ENCODE measurements at places on chromosomes 5 and 9. TPM values are rescaled to one million over a fixed set of nuclear protein-coding genes. Genes with fewer than 3 reads are reported as not detected.

Gene ADCY2
- total RNA-seq: 0.67 TPM

DNA sequence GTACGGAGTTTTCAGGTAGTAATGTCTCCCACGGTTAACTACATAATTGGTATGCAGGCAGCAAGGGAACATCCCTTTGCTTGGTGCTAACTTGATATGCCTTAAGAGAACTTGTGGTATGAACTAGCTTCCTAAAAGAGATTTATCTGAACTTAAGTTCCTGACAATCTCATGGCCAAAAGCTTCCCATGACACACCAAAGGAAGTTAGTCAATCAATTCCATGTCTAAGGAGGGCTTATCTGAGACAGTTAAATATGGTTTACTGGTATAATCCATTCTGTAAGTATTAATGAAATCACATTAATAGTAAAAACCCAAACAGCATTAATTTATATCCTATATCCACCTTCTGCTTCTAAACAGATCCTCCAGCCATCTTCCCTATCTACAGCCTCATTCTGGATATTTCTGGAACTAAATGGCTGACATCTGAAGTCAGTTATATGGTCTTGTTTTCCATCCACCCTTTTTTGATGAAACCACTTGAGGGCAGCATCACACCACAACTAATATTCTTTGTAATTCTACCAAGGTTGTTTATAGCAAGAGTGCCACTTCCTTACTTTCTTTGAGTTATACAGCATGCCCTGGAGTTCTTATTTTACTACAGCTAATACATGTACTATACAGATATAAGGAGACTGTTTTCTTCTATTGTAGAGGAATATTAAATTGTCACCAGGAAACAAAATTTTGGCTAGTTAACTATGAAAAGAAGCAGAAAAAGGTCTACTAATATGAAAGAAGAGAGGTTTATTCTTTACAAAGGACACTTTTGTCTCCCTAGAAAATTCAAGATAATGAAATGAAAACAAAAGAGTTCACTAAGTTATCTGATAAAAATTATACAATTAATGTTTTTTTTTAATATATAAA is 34.7 kb downstream of the SHOC1 start:
- no peak overlapping the region for H3K27ac ChIP-seq
- DNase-seq: peak; percentile 71
- H3K36me3 ChIP-seq: no peaks in the 10 kb centered on the region
- no peak overlapping the region for H3K4me3 ChIP-seq
- no peaks in the 10 kb centered on the region for H3K4me1 ChIP-seq

GRCh38 chr5:32686799-32687498 is 24.2 kb upstream of the NPR3 start:
- no peaks in the 10 kb centered on the region for H3K36me3 ChIP-seq
- no peak overlapping the region for H3K27ac ChIP-seq
- no peaks in the 10 kb centered on the region for H3K27me3 ChIP-seq
- H3K4me3 ChIP-seq: no peak overlapping the region
- H3K4me1 ChIP-seq: no peaks in the 10 kb centered on the region
- DNase-seq: no peak

- DNase-seq: no peak
- H3K27me3 ChIP-seq: no peaks in the 10 kb centered on the region
- H3K27ac ChIP-seq: no peak overlapping the region
- H3K4me1 ChIP-seq: no peaks in the 10 kb centered on the region
Measured at GRCh38 chr9:72453797-72454196, 67.6 kb upstream of the TMC1 start.

Gene TMEM8B
- total RNA-seq: 15.1 TPM

- no peaks in the 10 kb centered on the region for H3K4me1 ChIP-seq
- H3K4me3 ChIP-seq: no peak overlapping the region
- DNase-seq: no peak
- no peaks in the 10 kb centered on the region for H3K36me3 ChIP-seq
Measured at GRCh38 chr9:20636888-20637440, 14.7 kb upstream of the MLLT3 start.
